Right lobe of liver (tissue), 6 donors: ENCODE measurements at places on chromosomes 3 and 15. TPM values are rescaled to one million over a fixed set of nuclear protein-coding genes. Genes with fewer than 3 reads are reported as not detected.

GRCh38 chr15:96627031-96627568, 296.6 kb downstream of the NR2F2 start:
- DNase-seq, result no peak

GRCh38 chr3:105880681-105881290, 12.0 kb upstream of the CBLB start:
- DNase-seq, result no peak

Gene ROPN1
- not detected for total RNA-seq

- no peak for DNase-seq
Observed at GRCh38 chr15:27468151-27468591, 497.2 kb downstream of the GABRG3 start.

GRCh38 chr3:124256599-124256998, 264.7 kb upstream of the ROPN1 start:
- no peak for DNase-seq

Gene THRB
- 18.1 TPM for total RNA-seq

DNA sequence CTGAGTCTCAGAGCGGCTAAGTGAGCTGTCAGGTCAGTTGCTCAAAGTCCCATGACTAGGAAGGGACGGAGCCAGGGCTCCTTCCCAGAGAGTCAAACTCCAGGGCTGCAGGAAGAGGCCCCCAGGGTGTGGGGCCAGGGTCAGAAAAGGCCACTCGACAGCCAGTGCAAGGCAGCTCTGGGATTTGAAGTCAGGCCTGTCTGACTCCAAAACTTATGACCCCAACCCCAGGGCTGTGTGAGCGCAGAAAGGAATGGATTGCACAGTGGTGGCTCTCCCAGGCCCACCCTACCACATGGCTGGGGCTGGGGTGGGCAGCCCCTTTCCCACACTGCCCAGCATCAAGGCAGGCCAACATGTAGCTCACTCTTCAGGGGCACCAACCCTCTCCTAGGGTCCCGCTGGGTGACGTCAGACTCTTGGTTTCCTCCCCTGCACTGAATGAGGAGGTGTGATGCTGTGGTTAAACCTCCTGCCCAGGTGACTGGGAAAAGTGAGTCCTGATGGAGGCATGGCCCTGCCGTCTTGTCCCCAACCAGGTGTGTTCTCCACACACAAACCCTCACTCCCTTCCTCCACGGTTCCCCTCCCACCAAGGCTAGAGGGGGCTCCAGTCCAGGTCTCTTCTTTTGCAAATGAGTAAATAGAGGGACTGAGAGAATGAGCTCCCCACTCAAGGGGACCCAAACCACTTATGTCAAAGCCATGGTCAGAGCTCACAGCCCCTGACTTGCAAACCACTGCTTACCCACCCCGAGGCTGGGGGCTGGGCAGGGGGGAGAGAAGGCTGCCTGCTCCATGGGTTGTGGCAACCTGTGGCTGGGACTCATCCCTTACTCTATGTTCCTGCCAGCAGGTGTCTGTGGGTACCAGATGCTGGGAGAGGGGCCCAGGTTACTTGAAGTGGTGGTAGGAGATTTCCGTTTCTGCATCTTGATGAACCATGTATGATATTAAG, 23.8 kb upstream of the CORO2B start:
- DNase-seq, result no peak

Gene PLAAT1
- 0.31 TPM for total RNA-seq

DNA sequence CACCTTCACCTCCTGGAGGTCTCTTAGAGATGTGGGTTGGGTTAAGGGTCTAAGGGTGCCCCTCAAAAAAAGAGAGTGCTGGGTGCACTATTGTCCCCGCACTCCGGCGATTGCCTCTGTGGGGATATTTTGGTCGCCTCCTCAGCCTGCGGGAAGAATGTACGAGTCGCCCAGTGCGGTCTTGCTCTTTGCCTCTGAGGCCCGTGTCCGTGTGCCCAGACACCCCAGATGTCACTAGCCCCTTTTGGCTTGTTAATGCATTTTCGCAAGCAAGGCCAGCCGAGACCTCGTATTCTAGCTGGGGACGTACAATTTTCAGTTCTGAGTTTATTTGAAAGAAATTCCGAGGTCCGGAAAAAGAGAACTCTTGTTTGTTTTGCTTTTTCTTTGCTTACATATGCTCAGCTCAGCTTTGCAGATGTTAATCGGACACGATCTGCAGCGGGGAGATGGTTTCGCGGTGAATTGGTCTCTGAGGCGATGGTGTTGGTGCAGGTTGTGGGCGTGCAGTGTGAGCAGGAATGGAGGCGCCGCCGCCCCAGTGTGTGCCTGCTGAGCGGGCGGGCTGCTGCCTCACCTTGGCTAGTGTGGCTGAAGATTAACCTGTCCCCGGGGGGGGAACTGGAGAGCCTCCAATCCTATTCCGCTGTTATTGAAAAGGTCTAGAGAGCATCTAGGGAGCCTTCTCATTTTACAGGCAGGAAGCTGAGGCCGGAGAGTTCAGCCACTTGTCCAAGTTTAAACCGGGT, 1.4 kb downstream of the ST6GAL1 start:
- DNase-seq, result peak; percentile 81

GRCh38 chr3:61600195-61600594, 38.8 kb downstream of the PTPRG start:
- DNase-seq, result no peak

GRCh38 chr15:81785679-81786078, 260.1 kb downstream of the MEX3B start:
- DNase-seq, result no peak

GRCh38 chr3:158103887-158104327, 2.3 kb downstream of the SHOX2 start:
- DNase-seq, result no peak

Gene NR2F2
- 14.1 TPM for total RNA-seq

GRCh38 chr3:160162440-160162839, 62.8 kb upstream of the C3orf80 start:
- DNase-seq, result no peak

Gene TRH
- total RNA-seq, result not detected

Gene GUCA1C
- not detected for total RNA-seq

DNA sequence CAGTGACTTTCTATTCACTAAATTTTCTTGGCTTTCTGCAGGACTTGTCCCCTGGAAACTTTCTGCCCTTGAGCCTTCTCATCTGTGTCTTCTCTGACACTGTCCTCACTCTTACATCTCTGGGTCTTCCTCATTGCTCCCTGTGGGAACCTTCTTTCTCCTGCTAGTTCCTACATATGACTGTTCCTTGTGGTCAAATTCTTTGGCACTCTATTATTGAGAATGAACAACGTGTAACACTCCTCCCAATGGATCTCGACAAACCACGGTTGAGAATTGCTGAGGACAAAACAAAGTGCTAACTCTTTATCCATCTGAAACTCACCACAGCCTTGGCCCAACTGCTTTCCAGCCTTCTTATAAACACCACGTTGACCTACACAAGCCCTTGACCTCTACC, 3.5 kb upstream of the FAM81A start:
- no peak for DNase-seq

Gene EIF4E3
- total RNA-seq, result 6.9 TPM
